ENCODE measurements at places on chromosomes 2 and 18.
A peak's percentile ranks its signal among the peaks of the same experiment; 100 is the strongest.

DNA sequence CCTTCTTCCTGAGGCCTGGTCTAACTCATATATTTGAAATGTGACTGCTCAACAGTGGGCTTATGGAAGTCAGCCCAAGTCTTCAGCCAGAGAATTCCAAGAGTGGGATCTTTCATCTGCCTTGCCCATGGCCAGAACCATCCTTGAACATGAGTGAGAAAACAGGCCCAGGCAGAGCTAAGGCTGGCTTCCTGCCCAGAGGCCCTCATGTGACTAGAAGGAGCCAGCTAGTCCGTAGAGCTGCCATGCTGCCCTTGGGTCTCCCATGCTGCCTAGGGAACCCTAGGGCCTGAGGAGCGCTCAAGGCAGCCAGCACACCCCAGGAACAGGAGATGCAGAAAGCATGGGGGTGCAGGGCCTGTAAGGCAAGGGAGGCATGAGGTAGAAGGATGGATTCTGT, 203.6 kb downstream of the FHOD3 start:
- DNase-seq = no peak

- DNase-seq = no peak
Observed at GRCh38 chr2:144151851-144152250, 368.1 kb downstream of the ZEB2 start.

GRCh38 chr2:232611559-232612218, 21.7 kb upstream of the EFHD1 start:
- peak; percentile 81 for DNase-seq

DNA sequence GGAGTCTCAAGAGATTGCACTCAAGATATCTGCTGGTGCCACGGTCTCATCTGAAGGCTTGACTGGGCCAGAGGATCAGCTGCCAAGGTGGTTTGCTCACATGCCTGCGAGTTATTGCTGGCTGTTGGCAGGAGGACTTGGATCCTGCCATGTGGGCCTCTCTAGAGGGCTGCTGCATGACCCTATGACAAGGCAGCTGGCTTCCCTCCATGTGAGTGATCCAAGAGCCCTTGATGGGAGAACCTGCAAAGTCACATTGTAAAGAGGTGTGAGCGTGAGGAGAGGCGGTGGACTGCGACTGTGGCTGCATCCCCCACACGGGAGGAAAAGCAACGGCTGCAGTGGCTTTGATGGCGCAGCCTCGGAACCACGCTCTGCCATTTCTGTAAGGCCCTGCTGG, 4.0 kb upstream of the ALLC start:
- DNase-seq = no peak

DNA sequence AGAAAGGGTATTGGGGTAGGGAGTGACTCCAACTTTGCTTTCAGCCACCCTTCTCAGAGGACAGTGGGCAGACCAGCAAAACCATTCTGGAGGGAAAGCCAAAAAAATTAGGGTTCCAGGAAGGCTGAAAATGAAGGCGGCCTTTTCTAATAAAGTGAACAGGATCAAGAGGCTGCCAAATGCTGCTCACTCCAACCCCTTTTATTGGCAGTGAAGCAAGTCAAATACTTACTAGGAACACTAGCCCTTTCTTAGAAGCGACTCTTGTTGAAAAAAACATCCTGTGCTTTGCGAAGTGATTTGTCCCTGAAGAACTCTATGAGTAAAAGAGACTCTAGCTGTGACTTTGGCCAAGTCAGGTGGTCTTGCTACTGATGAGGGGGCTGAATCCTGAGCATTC, 83.6 kb upstream of the CYP1B1 start:
- DNase-seq = no peak

DNA sequence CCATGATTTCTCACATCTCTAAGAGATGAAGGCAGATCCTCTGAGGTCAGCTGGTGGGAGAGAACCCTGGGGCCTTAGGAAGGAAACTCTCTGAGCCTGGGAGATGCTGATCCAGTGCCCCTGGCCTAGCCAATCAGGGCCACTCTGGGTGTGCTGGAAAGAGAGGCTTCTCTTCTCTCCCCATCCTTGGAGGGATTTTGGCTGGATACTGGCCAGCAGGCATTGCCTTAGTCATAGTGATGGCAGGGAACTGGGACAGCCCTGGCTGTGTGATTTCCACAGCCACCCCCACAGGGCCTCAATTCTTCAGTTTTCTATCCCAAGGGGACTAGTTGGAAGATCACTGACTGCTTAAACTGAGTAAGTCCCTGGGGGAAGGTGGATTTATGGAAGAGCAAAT, 26.6 kb upstream of the PLB1 start:
- peak; percentile 64 for DNase-seq

DNA sequence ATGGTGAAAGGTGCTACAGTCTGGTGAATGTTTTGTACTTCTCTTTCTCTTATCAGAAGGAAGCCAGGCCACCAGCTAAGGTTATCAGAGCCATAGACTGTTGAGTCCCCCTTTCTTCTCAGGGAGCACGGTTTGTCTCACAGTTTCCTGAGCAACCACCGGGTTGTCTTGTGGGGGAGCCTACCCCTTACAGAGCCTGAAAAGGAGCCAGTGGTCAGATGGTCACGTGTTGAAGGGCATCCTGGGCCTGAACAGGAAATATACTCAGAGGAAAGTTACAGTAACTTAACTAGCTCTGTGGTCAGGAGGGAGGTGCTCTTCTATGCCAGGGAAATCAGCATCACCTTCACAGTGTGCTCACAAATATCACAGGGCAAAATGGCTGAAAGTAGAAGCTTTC, 11.6 kb downstream of the CD28 start:
- no peak for DNase-seq

- DNase-seq = no peak
Observed at GRCh38 chr2:158189526-158189925, 87.8 kb downstream of the UPP2 start.

GRCh38 chr2:188291617-188292347, at the start of gene GULP1:
Gene GULP1, plus strand, starts transcription at chr2:188291874. Its CDS starts 185,829 bp downstream, at chr2:188477703.
- peak; percentile 68 for DNase-seq

DNA sequence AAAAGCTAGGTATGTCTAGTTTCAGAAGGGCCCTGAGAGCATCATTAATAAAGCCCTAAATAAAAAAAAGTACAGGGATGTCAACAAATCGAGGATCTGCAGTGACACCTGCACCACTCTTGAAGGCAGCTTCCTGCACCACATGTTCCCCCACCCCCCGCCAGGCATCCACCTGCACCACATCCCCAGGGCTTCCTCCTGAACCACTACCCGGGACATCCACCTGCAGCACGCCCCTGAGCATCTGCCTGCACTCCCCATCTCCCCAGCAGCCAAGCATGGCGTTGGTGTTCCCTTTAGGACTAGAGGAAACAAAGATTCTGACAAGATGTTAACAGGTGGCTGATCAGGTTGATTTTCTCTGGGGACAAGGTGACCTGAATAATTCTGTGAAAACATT, 55.2 kb downstream of the DLGAP1 start:
- no peak for DNase-seq

DNA sequence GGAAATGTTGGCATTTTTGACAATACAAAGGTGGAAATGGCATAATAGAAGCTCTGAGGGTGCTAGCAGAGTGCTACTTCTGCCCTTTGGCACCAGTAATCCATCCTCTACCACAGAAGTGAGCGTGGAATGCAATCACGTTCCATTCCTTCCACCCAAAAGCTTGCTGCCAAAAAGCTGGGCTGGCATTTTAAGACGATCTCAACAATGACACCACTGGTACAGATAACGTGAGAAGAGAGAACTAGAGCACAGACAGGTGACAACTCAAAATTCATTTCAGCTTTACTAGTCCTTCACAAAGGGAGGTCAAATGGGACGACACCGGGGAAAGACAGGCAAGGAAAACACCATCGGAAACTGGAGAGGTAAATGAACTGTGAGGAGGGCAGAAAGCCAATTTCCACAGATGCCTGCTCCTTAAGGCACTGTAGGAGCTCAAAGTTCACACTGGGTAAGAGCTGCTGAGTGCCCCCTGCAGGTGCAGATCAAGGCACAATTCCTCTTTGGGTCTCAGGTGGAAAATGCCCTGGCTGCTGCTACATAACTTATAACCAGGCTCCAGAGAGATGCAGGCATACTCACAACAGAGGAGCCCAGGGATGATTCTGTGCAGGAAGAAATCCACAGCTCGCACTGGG, 50.7 kb upstream of the RNU4ATAC start:
- no peak for DNase-seq

DNA sequence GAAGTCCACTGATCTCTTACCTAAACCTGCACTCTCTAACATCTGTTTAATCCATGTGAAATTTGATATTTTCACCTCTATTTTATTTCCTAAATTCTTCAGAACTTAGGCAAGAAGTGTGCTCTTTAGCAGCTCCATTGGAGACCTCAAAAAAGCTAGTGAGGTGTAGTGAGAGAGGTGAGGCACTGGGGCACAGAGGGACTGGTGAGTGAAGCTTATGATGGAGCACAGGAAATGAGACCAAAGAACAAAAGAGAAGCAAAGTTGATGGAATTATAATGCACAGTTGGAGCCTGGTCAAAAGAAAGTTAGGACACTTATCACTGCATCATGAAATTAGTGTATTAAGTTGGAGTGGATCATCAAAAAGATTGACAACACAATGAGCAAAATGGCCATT, 1050.7 kb upstream of the NRXN1 start:
- no peak for DNase-seq

- no peak for DNase-seq
Observed at GRCh38 chr2:18186816-18187613, 308.5 kb downstream of the KCNS3 start.

GRCh38 chr2:20633001-20633400, 17.9 kb downstream of the HS1BP3 start:
- no peak for DNase-seq

DNA sequence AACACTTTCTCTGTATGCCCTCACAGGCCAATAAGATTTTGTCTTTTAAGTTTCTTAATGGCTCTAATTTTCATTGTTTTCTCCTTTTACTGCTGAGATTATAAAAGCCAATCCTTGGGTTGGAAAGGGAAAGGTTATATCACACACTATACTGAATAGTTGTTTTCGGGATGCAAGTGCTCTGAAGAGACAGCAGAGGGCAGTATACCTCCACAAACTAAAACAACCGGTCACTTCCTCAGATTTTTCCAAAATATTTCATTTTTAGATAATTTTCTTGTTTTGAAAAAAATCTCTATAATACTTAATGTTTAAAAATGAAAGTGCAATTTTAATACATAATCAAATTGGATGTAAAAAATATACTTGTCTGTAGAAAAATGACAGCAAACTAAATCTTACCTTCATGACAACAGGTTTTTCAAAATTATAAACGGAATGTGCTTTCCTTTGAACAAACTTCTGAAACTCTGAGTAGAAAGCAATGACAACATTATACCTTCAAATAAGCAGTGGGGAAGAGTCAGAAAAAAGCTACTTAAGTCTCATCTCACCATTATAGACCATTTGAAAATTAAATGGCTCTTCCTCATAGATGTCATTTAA, 82.7 kb downstream of the ORC4 start:
- no peak for DNase-seq

DNA sequence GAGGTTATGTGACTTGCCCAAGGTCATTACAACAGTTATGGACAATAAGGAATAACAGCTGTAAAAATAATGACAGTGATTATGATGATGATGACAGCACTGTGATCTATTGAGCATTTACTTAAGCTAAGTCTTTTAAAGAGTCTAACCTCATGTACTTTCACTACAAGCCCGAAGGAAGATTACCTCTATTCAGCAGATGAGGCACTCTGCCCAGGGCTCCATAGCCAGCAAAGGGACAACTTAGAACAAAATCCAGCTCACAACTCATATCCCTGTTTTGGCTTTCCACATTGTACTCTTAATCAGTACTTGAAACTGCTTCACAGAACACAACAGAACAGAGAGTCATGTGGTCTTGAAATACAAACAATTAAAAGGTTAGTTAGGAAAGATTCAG, 290.2 kb downstream of the ZNF385B start:
- DNase-seq = no peak

DNA sequence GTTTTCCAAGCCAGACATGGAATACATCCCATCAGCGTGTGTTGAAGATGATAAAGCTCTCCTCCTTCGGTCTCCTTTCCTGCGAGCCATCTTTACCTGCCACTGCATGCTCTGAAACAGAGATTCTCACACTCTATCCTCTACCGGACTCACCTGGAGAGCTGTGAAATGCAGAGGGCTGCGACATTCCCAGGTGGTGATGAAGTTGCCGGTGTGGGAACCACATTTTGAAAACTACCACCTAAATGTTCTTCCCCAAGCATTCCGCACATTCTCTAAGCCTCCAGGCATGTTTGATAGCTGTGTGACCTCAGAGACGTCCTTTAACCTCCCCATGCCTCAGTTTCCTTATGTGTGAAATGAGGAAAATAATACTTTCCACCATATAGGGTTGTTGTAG, 226.2 kb upstream of the RAB6C start:
- DNase-seq = no peak

- DNase-seq = no peak
Observed at GRCh38 chr2:126639276-126639675, 16.7 kb upstream of the GYPC start.

DNA sequence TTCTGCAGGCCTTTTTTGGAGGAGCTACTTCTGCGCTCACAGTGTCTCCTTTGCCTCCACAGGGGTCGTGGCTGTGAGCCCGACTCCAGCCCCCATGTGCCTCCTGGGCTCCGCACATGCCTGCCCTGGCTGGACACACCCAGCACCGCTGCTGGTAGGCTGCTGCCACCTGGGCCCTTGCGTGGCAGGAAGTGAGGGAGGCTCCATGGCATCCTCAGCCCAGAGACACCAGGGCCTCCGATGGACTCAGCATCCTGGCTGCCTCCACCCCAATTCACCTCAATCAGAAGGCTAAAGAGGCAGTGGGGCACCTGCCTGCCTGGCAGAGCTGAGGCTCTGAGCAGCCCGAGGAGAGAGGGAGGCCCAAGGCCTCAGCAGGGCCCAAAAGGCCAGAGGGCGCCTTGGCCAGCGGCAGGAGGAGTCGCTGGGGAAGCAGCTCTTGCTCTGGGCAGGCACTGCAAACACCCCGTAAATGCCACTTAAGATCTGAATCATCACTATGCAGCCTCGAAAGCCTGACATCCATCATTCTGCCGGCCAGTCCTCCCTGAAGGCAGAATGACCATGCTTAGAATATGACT, 68.3 kb upstream of the OTOS start:
- DNase-seq = no peak

- no peak for DNase-seq
Observed at GRCh38 chr2:222730366-222730999, 59.0 kb downstream of the MOGAT1 start.

GRCh38 chr2:118669654-118670053, 177.8 kb downstream of the EN1 start:
- DNase-seq = no peak

DNA sequence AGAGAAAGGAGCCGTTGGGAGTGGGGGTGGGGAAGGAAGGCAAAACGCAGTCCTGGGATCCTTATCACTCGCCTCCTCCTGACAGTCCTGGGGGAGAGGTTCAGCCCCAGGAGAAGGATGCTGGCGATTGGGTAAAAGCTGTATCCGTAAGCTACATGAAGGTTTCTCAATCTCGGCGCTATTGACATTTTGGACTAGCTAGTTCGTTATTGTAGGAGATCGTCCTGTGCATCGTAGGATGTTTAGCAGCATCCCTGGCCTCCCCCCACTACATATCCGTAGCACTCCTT, 511 bp upstream of the TP53I3 start:
- no peak for DNase-seq
